ENCODE measurements at places on chromosomes 4 and X.
A peak's percentile ranks its signal among the peaks of the same experiment; 100 is the strongest.

DNA sequence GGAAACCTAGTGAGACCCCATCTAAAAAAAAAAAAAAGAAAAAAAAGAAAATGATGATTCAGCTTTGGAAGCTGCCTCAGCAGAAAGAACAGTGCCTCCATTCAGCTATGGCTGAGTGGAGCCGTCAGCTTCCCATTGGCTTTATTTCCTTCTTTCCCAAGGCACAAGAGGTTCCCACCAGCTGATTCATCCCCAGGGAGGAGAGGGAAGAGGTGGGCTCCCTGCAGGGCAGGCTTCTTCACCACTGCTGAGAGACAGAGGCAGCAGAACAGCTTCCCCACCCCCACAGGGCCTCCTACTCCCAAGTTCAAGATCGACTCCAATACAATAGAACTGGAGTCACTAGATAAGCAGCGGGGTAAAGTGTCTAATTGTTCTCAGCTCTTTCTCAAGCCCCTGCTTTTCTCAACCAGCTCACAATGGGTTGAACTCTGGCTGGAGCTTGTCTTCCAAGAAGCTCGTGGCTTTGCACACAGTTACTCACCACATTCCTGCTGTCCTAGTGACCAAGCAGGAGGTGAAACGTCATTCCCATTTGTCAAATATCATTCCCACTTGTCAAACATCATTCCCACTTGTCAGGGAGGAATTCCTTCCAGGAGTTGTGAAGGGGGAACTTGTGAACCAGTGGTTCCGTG lies 47.8 kb downstream of the FHDC1 start:
- DNase-seq: no peak

- DNase-seq: no peak
Measured at GRCh38 chr4:113504422-113504821, 257.1 kb downstream of the CAMK2D start.

DNA sequence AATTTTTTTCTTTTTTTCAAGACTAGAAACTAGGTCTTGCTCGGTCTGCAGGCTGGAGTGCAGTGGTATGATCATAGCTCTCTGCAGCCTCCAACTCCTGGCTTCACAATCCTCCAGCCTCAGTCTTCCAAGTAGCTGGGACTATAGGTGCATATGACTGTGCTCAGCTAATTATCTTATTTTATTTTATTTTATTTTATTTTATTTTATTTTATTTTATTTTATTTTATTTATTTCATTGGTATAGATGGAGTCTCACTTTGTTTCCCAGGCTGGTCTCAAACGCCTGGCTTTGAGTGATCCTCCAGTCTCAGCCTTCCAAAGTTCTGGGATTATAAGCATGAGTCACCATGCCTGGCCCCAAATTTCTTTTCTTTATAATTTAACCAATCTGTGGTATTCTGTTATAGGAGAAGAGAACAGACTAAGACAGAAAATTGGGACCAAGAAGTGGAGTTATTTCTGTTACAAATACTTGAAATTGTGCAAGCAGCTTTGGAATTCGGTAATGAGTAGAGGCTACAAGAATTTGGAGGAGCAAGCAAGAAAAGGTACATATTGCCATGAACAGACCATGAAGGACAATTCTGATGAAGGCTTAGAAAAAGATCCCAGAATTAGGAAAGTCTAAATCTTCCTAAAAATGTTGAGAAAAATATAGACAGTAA lies 4.0 kb upstream of the PRDM5 start:
- DNase-seq: no peak

DNA sequence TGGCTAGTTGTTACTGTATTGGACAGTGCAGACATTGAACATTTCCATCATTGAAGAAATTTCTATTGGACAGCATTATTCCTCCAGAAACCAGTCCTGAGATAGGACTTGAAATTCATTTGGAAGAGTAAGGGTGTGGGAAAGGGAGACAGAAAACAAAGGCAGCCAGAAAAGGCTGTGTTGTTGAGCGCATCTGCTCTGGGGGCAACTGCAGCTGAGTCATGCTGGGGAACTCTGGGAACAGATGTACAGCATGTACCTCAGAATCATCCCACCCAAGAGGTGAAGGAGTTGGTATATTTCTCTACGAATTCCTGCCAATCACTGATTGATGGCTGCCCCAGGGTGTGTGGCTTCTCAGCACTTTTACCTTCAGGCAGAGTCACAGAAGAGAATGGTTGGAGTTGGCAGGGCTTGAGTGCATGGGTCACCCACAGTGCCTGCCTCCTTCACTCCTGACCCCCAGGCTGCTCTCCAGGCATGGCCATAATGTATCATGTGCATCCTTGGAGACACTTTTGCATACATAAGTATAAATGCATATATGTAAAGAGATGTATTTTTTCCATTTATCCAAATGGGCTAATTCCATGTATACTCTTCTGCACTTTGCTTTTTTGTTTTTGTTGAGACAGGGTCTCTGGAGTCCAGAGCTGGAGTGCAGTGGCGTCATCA lies 39.4 kb downstream of the GEMIN8 start:
- DNase-seq: no peak

- no peak for DNase-seq
Measured at GRCh38 chrX:9785944-9786797, at the start of gene SHROOM2. SHROOM2 (plus strand) TSS chrX:9786429; CDS start chrX:9786546, 117 bp downstream.

DNA sequence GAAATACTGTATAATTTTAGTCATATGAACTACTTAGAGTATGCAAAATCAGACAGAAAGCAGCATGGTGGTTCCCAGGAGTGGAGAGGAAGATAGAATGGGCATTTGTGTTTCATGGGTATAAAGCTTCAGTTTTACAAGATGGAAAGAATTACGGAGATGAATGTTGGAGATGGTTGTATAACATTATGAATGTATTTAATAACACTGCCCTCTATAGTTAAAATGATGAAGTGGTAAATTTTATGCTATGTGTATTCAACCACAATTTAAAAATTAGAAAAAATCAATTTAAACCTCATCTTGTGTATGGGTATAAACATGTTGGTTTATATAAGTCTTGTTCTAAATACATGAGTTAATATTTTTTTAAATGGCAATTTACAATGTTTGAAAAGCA lies 521.1 kb downstream of the FSTL5 start:
- peak; percentile 2 for DNase-seq

DNA sequence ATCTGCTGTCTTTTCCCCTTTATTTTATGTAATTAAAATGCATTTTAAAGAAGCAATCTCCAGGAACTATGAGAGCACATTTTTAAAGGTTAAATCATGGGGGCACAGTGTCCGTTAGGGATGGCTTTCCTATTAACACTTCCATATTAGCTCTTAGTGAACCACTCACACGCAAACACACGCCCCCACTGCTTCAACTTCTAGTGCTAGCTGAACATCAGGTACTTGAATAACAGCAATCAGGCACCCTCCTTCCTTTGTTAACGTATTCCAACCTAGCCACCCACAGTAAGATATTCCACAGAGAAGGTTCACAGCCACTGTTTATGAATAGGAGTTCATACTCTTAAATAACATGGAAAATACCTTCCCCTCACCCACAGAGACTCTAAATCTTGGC lies 9.3 kb downstream of the TMEM255A start:
- no peak for DNase-seq

GRCh38 chr4:153513596-153513995 lies 47.4 kb downstream of the TMEM131L start:
- no peak for DNase-seq

DNA sequence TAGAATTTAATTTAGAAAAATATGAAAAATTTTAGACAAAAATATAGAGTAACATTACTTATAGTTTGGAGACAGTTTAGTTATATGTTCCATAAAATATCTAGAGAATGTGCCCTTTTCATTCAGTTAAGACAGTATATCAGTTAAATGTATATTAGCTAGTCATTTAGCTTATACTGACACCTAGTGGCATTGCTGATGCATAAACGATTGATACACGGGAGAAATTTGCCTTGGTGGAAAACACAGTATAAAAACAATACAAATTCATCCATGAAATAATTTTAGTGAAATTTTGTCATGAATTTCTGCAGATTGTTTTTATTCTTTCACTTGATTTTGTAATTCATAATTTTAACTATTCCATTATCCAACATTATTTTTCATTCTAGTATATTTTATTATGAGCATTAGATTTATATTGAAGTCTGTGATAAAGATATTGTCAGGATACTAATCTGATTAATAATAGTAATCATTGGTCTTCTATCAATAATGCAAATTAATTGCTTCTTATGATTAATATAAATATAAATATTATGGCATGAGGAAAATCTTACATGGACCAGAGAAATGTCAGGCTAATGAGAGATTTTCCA lies 219.0 kb downstream of the TLL1 start:
- peak; percentile 44 for DNase-seq
